Muscle of arm (tissue), 14 donors: ENCODE measurements at places on chromosomes 13 and 19.

GRCh38 chr13:70747262-70747661, 639.0 kb upstream of the KLHL1 start:
- no peak for DNase-seq

GRCh38 chr19:8491574-8491973, 10.9 kb downstream of the PRAM1 start:
- DNase-seq = no peak

GRCh38 chr19:19540715-19541515, 2.9 kb downstream of the CILP2 start:
- no peak for DNase-seq

DNA sequence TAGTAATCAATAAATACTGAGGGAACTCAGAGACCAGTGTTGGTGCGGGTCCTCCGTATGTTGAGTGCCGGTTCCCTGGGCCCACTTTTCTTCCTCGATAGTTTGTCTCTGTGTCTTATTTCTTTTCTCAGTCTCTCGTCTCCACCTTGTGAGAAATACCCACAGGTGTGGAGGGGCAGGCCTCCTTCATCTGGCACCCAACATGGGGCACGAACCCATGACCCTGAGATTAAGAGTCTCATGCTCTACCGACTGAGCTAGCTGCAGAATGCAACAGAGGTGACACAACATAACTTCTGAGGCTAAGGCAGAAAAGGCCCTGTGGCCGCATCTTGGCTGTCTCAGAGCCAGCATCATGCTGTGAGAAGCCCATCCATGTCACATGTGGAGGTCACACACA, 5.3 kb upstream of the ZNF613 start:
- no peak for DNase-seq

GRCh38 chr13:110138010-110138699, 168.8 kb downstream of the COL4A1 start:
- DNase-seq = peak; percentile 46

DNA sequence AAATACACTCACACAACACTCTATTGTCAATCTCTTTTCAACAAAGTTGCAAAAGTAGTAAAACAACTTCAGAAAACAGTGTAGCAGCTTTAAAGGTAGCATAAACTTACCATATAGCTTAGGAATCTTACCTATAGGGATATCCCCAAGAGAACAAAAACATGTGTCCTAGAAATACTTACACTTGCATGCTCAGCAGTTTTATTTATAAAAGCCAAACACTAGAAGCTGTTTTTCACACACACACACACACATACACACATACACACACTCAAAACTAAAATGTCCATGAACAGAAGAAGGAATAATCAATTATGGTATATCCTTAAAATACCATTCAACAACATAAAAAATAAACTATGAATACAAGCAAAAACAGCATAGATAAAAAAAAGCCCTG, 11.7 kb downstream of the ZNF773 start:
- no peak for DNase-seq

DNA sequence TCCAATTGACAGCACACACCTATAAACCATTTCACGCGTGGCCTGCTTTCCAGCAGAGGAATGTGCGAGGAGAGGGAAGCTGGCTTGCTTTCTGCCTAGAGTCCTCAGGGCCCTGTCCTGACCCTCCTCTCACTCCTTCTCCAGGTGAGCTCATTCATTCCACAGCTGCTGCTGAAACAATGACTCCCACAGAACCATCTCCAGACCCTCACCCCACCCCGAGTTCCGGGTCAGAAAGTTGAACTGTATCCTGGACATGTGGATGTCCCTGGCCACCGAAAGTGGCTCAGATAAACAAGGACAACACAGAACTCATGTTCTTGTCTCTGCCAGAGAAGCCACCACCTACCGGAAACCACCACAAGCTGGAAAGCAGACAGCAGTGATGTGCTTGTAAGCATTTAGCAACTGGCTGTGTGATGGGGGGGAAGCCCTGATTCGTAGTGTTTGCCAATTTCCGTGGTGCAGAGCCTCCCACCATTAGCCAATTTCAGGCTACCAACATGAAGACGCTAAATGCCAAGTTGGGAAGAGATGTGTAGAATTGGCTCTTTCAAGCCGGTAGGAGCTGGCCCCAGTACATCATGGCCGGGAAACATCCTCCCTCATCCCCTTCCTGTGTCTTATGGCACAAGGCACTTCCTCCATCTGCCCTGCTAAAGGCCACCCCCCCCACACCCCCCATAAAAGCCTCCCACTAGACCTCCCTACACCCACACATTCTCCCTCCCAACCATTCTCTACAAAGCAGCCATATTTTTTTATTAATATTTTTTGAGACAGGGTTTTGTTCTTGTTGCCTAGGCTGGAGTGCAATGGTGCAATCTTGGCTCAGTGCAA, 5.0 kb downstream of the SYCE2 start:
- DNase-seq = peak; percentile 29

DNA sequence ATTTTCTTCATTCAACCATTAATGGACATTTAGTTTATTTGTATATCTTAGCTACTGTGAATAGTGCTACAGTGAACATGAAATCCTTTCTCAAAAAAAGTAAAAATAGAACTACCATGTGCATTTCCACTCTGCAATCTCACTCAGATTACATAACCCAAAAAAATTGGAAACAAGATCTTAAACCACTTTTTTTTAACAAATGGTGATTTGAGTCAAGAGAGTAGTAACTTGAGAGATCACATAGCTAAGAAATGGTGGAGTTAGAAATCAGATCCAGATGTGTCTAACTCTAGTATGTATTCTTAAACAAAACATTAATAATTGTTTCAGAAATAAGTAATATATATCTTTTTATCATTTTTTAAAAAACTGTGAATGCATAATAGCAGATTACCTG, 318.3 kb upstream of the SGCG start:
- DNase-seq = peak; percentile 38

DNA sequence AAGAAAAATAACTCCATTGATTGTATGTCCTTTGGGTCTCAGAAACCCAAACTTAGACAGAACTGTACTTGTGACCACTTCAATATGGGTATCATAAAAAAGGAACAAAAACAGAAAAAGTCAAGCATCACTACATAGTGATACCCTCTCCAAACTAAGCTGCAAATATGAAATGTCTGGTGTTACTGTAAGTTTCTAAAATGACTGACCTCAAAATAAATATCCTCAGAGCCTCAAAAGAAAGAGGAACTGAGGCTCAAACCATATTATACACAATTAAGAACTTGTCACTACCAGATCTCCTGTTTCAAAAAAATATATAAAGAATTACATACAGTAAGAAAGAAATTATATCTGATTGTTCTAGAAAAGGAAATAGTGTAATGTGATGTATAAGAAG, 787.9 kb upstream of the KLHL1 start:
- no peak for DNase-seq

- DNase-seq = no peak
These were observed 11.3 kb upstream of the NUMBL start for GRCh38 chr19:40701758-40702157.

DNA sequence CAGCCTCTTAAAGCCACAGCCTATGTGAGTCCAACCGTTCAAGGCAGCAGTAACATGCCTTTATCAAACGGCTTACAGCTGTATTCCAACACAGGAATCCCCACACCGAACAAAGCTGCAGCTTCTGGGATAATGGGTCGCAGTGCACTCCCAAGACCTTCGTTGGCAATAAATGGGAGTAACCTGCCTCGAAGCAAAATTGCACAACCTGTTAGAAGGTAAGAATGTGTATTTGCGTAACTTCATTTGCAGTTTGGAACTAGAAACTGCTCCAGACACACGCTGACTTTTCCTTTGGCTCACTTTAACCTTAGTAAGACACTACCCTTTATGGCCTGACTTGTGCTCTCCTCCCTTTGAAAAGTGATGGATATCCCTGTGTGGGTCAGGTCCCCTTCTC, 63.4 kb downstream of the SLAIN1 start:
- DNase-seq = no peak

- no peak for DNase-seq
These were observed 17.8 kb downstream of the GJA3 start for GRCh38 chr13:20142927-20143480.

DNA sequence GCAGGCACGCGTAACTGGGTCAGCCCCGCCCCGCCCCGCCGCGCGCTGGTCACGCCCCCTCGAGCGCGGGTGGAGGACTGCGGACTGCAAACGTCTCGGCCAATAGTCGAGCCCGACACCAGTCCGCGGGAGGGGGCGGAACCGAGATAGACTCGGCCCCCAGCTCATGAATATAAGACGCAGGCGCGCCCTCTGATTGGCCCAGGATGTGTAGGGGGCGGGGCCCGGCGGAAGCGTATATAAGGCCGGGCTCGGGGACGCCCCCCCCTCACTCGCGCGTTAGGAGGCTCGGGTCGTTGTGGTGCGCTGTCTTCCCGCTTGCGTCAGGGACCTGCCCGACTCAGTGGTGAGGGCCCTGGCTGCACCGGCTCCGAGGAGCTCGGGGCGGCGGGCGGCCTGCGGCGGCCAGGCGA, at the start of gene CIRBP:
CIRBP (plus strand) TSS at position 268 of the 413 bp plus-strand sequence. CDS start 1,602 bp downstream, outside the sequence.
- DNase-seq = peak; percentile 98

DNA sequence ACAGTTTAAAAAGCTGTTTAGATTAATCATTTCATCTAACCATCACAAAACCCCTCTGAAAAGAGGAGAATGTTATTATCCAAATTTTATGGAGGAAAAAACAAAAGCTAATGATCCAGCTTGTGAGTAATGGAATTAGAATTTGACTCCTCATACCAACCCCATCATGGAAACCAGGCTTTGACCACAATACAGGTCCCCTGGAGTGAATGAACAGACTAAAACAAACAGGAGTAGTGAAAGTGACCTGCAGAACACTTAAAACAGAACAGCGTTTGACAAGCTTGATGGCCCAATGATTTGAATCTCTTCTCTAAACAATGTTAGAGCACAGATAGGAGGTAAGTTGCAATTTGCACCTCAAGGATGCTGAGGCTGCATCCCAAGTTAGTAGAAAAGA, 230.0 kb downstream of the DCT start:
- DNase-seq = no peak

GRCh38 chr13:79549355-79550106, 68.6 kb downstream of the NDFIP2 start:
- DNase-seq = no peak

GRCh38 chr19:44623080-44623479, 9.7 kb downstream of the IGSF23 start:
- DNase-seq = no peak

DNA sequence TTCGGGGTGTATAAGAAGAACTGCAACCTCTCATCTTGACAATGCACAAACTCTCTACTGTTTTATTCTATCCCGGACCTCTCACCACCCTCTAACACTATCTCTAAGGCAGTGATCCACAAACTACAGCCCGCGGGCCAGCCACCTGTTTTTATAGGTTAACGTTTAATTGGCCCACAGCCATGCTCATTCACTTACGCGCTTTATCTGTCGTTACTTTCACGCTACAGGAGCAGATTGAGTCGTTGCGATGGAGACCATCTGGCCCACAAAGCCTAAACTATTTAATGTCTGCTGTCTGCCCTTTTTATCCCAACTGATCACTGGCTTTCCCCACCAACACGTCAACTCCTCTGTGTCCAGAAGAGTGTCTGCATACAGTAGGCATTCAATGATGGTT, 158.9 kb downstream of the CACNA1A start:
- DNase-seq = no peak

DNA sequence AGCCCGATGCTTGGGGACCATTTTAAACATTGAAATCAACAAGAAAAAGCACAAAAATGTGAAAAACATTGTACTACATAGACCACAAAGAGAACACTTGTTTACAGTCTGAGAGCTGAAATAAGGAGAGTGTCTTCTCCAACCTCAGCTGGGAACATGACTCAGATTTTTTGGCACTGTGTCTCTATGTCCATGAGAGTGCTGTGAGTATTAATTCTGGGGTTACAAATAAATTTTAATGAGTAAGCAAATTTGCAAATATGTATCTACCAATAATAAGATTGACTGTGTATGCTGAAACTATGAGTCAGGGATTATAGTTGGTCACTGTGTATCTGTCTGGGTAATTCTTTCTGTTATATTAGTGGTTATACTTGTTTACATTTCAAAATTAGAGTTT, 174.0 kb downstream of the DCT start:
- DNase-seq = no peak

- DNase-seq = no peak
These were observed 32.1 kb downstream of the CYP4F22 start for GRCh38 chr19:15540435-15540834.

DNA sequence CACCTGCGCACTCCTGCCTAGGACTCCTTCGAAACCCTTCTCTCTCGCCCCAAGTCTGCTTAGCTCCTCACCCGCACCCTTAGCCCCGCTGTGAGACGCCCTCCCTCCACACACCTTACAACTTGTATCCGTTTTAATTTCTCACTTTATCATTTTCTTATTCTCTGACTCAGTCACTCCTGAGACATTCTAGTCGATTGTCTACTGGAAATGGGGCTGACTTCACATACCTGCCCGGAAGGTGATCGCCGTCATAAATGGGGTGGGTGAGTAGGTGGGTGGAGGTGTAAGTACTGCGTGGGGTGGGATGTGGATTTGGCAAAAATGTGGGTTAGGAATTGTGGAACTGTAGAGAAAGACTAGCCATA, 714 bp downstream of the NDFIP2 start:
- DNase-seq = no peak

DNA sequence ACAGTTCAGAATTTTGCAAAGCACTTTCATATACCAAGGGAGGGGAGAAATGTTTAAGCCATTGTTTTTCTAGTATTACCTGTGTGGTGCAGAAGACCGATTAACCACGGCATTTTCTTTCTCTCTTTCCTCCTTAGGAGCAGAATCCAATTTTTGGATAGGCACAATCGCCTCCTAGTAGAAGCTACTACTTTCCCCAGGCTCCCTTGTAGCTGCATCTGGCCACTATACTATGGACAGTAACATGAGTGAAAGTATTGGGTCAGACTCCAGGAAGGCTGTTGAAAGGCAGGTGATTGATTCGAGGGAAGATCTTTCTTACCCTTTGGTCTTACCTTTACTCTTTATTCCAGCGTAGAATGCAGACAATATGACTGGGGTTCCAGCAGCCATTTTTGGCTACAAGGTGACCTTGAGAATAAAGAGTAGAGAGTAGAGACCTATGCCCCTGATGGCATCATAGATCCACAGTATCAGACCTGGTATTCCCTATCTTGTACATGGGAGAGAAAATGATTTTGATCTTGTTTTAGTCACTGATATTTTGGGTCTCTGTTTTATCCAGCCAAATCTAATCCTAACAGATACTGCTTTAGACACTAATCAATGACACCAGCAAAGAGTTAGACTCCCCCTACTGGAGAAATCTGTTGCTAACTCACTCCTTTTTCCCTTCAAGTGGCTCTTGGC, 77.0 kb downstream of the LRRC63 start:
- DNase-seq = peak; percentile 24

- DNase-seq = peak; percentile 17
These were observed 107.4 kb upstream of the SLC7A1 start for GRCh38 chr13:29702912-29703351.
